ENCODE measurements at places on chromosomes 3 and 15.

DNA sequence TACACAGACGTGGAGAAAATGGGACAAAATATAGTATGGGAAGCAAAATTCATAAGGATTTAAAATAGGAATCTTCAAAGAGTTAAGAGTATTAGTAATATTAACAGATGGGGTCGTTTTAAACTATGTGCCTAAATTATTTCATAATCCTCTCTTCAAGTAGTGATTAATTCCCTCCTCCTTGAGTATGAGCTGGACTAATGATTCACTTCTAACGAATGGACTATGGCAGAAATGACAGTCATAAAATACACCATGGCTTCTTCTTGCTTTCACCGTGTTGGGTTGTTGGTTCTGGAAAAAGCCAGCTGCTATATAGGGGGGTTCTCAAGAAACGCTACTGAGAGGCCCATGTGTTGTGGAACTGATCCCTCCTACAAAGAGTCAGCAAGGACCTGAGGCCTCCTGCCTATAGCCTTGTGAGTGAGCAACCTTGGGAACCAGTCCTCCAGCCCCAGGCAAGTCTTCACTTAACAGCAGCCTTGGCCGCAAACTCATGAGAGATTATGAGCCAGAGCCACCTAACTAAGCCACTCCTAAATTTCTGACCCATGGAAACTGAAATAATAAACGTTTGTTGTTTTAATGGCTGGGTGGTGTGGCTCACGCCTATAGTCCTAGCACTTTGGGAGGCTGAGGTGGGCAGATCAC lies 64.8 kb upstream of the ABHD2 start:
- no peak for DNase-seq

DNA sequence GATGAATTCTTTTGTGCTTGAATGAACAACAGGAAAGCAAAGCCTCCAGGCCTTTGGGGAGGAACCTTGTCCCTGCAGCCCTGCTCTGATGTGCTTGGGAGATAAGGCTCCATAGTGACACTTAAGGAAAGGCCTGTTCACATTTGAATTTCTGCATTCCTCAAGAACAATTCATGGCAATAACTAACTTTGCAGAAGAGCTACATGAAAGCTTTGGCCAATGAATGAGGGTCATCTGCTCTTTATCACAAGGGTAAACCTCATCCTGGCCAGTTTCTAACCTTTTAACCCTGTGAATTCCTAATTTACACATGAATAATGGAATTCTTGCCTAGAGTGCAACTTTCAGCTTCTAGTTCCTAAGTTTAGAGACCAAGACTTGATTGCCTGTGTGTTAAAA lies 5.6 kb downstream of the PRTG start:
- DNase-seq: no peak

GRCh38 chr15:55318588-55319494 lies at the start of the genes PIGB and PIGBOS1:
TSS of gene PIGB (plus strand) at chr15:55319222. CDS start at chr15:55319251, 29 bp downstream.
TSS of gene PIGBOS1 (minus strand) at chr15:55319123. CDS start at chr15:55317792, 1,331 bp downstream.
- peak; percentile 83 for DNase-seq

DNA sequence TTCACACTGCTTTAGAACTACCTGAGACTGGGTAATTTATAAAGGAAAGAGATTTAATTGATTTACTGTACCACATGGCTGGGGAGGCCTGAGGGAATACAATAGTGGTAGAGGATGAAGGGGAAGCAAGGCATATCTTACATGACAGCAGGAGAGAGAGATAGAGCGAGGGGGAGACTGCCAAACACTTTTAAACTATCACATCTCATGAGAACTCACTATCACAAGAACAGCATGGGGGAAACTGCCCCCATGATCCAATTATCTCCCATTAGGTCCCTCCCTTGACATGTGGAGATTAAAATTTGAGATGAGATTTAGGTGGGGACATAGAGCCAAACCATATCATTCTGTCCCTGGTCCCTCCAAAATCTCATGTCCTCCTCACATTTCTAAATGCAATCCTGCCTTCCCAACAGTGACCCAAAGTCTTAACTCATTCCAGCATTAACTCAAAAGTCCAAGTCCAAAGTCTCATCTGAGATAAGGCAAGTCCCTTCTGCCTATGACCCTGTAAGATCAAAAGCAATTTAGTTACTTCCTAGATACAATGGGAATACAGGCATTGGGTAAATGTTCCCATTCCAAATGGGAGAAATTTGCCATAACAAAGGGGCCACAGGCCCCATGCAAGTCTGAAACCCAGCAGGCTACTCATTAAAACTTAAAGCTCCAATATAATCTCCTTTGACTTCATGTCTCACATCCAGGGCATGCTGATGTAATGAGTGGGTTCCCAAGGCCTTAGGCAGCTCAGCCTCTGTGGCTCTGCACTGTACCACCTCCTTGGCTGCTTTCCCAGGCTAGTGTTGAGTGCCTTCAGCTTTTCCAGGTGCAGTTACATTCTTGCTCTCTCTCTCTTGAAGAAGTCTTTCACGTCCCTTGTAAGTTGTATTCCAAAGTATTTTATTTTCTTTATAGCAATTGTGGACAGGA lies 481.7 kb upstream of the TGFBR2 start:
- no peak for DNase-seq

GRCh38 chr3:13705051-13705450 lies 156.1 kb downstream of the FBLN2 start:
- no peak for DNase-seq

- no peak for DNase-seq
Observed at GRCh38 chr3:156577736-156578135, 22.8 kb upstream of the SSR3 start.

- DNase-seq: peak; percentile 51
Observed at GRCh38 chr3:68893600-68894239, 38.6 kb downstream of the TAFA4 start.

- DNase-seq: no peak
Observed at GRCh38 chr15:36370731-36371112, 208.7 kb upstream of the CDIN1 start.

DNA sequence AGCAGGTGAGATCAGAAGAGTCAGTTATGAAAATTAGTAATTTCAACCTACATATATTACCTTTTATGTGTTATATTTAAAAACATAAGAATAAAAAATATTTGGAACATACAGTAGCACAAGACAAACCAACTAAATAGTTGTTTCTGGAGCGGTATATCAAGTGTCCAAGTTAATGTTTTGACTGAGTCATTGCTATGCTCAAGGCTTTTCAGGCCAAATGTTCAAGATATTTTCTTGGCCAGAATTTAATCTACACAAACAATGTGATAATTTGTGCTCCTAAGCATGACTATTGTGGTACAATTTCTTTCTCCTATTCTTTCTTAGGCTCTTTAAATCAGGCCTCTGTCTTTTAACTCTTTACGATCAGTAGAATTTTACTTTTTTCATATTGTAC lies 412.4 kb downstream of the RAP2B start:
- DNase-seq: no peak

DNA sequence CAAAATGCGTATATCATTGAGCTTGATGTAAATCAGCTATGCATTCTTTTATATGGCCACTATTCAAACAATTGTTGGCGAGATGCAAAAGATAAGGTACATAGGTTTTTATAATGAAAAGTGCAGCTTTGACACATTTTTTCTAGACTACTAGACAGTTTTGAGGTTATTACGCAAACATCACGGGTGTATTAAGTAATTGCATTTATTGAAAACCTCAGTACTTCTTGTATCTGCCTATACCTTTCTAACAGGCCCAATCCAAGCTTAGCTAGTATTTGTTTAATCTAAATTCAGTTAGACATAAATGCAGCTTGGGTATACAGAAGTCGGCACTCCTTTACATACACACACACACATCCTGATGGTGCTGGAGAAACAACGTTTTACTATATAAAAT lies 2.7 kb downstream of the SPESP1 start:
- DNase-seq: no peak

GRCh38 chr3:173583496-173583895 lies 186.0 kb downstream of the NLGN1 start:
- no peak for DNase-seq

GRCh38 chr3:64316971-64317370 lies 91.7 kb upstream of the PRICKLE2 start:
- no peak for DNase-seq

DNA sequence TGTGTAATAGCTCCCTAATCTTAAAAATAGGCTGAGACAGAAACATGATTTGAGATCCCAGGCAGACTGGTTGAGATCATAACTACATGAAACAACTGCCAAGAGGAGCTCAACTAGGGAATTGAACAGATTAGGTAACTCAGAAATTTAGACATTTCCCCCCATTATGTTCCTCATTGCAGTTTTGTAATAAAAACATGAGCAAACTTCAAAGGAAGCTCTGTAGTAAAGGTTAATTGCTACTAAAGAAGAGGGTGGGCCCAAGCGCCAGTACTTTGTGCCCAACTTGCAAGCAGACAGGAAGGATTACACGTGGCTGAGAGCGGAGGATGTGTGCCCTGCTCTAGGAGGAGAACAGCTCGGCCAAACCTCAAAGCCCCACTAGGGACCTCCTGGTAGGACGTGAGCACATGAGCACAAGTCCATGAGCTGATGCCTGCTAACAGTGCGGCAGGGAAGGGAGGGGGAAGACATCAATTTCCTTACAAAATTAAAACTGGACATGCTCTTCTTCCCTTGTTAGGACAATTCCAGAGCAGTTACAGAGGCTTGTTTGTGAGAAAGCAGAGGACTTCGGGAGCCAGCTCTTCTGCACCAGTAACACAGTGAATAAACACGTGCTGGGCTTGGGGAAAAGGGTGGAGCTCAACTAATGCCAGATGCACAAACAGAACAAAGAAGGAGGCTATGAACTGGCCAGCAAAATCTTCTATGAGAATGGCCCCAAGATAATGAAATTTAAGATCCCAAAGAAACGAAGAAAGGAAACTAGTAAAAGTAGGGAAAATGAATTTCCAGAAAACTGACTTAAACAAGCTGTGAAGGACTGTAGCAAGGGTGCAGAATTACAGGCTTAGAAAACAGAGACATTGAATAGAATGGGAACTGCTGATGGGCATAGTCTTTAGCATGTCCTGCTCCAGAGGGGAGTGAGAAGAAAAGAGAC lies 275.5 kb downstream of the MECOM start:
- DNase-seq: no peak

- no peak for DNase-seq
Observed at GRCh38 chr3:150765949-150766720, 3.2 kb upstream of the SIAH2 start.

DNA sequence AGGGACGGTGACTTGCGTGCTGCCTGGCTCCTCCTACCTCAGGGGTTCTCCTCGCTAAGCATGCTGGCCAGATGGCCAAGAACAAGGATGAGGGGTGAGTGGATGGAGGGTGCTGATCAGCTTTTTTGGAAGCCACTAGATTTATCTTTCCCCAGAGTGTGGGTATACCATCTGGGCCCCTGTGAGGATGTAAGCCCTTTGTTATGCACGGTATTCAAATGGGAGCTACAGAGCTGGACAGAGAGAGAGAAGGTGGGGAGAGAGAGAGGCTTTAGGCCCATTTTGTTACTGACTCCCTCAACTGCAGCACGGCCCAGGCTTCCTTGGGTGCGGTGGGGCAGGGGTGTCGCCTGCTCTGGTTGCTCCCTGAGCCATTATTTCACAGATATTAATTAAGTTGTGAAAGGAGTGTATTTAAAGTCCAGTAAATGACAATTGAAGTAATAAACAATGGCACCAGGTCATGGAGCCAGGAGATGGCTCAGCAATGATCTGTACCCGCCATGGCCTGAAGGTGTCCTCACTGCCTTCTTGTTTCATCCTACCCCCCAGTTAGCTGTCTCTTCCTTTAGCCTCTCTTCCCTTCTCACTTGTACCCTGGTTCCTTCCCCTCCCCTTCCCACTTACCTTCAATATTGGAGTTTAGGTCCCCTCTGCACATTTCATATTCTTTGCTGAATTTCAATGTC lies 158.0 kb downstream of the CLSTN2 start:
- DNase-seq: no peak

DNA sequence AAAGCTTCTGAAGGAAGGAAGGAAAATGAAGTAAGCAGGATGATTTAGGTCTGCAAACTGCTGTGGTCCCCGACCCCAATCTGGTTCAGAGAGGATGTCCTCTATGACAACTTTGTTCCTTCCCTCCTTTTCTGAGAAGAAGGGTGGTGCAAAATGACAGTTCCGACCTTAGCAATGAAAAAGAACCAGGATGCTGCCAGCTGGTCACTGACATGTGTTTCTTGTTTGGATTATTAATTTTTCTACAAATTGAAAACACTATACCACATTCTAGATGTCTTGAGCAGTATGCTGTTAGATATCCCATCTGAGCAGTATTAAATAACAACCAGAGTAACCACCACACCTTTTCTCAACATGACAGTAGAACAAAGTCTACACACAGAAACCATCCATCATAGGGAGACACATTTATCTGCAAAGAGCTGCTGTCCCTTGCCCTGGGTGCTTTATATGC lies 27.5 kb downstream of the CDCP1 start:
- no peak for DNase-seq

DNA sequence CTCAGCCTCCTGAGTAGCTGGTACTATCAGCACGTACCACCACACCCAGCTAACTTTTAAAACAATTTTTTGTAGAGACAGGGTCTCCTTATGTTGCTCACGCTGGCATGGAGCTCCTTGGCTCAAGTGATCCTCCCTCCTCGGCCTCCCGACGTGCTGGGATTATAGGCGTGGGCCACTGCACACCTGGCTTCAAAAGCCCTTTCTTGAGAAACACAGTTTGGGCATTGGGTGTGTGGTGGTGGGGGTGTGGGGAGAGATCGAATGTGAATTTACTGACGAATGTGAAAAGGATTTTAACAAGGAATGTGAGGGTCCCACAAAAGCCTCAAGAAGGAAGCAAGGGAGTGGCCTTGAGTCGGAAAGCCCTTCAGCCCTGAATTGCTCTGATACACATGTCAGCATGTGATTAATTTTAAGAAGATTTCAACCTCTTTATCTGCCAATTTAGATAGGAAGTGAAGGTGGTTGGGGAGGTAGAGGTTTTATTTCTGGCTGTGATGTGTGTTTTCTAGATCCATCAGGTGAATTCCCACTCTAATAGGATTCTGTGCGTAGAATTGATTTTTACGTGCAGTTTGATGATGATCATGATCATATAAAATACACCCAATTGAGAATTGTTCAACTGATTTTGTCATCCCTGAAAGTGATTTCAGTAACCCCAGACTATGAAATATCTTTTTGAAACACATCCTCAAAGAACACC lies 1.1 kb downstream of the CCR4 start:
- no peak for DNase-seq

DNA sequence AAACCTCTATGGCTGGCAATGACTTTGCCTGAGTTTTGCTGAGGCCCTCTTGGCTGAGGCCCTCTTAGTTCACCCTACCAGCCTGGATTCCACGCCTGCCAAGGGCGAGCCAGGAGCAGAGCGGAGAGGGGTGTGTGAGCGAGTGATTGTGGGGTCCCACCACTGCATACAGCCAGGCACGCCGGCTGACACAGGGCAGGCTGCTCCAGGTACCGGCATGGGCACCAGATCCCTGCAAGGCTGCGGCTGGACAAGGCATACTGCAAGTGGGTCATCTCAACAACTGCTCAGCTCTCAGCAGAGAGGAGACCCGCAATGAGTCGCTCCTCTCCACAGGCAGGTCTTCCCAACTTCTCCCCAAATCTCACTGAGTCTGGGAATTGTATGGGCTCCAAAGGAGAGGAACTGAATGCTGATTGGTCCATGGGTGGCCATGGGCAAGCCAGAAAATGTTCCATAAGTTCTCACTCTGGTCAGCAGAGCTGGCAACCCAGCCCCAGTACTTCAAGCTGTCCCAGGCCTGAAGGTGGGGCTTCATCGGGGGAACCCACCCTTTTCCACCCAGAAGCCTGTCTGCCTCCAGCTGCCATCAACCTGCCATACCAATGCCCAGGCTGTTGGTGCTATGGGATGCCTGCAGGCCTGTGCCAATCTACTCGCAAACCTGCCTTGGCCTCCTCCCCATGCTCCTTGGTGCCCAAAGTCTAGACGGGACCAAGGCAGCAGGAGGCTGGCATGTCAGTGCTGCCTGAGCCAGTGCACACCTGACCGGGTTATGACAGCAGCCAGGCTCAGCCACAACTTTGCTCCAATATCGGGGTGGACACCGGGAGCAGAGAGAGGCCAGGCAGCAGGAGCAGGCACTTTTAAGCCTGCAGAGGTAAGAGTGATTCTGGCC lies 1273.6 kb upstream of the GBE1 start:
- DNase-seq: no peak

Data from CD4-positive, alpha-beta T cell treated with Interleukin-2 at 100 ng/mL for 4 hours (primary cell).